ENCODE measurements at places on chromosomes 16 and 17. TPM values are rescaled to one million over a fixed set of nuclear protein-coding genes. Genes with fewer than 3 reads are reported as not detected.

CCL16 gene
- total RNA-seq = not detected

CTRB1 gene
- not detected for total RNA-seq

CSH2 gene
- not detected for total RNA-seq

- DNase-seq = no peak
Observed at GRCh38 chr16:56669005-56669839, at the start of gene MT1H. Gene MT1H, plus strand, starts transcription at chr16:56669814. Its CDS starts 71 bp downstream, at chr16:56669885.

- DNase-seq = no peak
Observed at GRCh38 chr17:3678821-3679530, 10.4 kb downstream of the EMC6 start.

DNA sequence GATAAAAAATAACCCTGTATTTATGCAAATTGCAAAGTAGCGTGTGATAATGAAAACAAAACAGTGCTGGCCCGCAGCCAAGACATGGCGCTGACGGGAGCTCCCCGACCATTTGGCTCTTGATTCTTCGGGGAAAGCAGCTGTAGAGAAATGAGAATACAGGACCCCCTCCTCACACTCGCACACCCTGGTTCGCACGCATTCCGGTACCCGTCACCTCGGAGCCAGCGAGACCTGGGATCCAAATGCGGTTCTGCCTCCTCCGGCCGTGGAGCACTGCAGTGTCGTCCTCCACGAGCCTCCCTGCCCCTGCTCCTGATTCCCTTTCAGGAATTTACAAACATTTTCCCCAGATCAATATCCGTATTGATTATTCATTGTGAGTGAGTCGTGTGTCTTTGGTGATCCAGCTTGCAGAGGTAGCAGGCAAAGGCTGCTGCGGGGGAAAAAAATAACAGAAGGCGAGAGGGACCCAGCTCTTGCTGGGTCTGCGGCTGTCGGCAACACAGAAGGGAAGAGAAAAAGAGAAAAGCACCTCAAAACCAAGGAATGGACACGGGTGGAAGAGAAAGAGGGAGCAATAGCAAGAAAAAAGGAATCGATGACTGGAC, 184.1 kb upstream of the ZFHX3 start:
- no peak for DNase-seq

GRCh38 chr16:4588386-4588785, 26.3 kb downstream of the UBALD1 start:
- no peak for DNase-seq

- DNase-seq = no peak
Observed at GRCh38 chr17:6352801-6353560, 81.9 kb downstream of the AIPL1 start.

DNA sequence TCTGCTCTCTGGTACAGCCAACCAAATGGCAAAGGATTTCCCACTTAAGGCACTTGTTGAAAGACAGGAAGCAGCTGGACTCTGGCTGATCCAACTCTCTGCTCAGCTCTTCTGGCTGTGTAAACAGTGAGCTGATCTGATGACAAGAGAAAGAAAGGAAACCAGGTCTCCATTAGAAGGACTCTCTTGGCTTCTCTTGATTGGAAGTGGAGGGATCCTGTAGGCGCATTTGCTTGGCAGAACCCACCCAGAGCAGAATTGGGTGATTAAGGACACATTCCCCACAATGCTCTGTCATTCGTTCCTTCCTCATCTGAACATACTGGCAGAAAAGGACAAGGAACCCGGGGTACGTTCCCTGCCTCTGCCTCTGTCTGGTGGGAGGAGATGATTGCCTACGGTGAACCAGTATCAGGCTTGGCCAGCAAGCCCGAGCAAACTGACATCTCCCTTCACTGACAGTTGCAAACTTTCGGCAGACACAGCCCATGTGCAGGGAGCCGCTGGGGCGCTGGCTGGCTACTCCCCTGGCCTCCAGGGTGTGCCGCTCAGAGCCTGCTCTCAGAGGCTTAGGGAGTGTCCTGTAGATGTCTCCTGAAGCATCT, 29.1 kb downstream of the LDHD start:
- DNase-seq = no peak

- no peak for DNase-seq
Observed at GRCh38 chr17:3542410-3543088, 15.1 kb downstream of the TRPV3 start.

GRCh38 chr17:75844530-75845057, 390 bp upstream of the UNC13D start:
- no peak for DNase-seq

DNA sequence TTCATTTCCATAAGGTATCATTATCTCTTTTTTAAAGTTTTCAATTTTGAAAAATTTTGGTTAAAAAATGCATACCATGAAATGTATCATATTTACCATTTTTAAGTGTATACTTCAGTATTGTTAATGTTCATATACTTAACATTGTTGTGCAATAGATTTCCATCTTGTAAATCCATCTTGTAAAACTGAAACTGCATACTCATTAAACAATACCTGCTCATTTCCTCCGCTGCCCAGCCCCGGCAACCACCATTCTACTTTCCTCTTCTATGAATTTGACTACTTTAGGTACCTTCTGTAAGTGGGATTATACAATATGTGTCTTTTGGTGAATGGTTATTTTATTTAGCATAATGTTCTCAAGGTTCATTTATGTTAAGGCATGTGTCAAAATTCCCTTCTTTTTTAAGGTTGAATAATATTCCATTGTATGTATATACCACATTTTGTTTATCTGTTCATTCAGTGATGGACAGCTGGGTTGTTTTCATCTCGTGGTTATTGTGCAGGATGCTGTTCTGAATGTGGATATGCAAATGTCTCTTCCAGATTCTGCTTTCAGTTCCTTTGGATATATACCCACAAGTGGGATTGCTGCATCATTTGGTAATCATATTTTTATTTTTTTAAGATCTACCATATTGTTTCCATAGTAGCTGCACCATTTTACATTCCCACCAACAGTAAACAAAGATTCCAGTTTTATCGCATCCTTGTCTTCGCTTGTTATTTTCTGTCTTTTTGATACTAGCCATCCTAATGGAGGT, 6.7 kb downstream of the CCL2 start:
- no peak for DNase-seq

DNA sequence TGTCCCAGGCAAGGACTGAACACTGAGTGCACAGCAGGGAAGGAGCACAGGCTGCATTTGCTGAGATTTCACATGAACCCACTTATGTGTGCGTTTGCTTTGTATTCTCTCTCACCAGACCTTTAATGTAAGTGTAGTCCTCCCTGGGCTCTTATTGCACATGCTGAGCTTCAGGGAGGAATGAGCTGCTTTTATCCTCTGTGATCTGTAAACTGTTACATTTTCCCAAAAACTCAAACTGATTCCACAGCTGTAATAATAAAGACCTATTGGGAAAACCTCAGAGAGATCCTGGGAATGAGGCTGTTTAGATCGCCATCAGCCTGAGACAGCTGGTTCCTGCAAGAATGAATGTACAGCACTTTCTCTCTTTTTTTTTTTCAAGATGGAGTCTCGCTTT, 53.6 kb upstream of the ADORA2B start:
- DNase-seq = no peak

DNA sequence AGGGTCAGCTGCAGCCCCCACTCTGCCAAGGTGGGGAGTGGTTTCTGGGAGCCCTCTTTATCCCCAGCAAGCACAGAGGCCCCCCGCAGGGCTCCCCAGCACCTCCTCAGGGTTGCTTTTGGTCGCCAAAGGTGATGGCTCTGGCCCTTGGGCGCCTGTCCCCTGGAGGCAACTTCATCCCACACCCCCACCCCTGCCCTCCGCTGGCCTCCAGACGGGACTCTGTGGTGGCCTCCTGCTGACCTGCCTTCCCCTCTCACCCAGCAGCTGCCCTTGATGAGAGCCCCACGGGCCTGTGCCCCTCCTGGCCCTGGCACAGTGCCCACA, 7.8 kb upstream of the RHOT2 start:
- no peak for DNase-seq

DNA sequence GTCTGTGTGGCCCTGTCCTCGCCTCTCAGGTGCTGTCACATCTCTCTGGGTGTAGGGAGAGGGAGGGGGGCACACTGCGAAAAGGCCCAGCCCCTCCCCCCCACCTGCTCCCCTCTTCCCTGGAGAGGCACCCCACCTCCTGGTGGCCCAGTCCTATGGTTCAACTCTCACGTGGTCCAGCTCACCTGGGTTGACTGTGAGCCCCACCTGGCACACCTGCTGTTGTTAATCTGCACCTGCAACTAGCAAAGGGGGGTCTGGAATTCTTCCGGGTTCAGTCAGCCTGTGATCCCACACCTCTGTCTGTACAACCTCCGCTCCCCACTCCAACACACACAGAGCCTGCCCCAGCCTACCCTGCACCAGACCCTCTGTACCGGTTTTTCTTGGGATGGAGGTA, 2.0 kb upstream of the SYNGR2 start:
- no peak for DNase-seq
